ENCODE measurements at places on chromosomes 2 and 18.

DNA sequence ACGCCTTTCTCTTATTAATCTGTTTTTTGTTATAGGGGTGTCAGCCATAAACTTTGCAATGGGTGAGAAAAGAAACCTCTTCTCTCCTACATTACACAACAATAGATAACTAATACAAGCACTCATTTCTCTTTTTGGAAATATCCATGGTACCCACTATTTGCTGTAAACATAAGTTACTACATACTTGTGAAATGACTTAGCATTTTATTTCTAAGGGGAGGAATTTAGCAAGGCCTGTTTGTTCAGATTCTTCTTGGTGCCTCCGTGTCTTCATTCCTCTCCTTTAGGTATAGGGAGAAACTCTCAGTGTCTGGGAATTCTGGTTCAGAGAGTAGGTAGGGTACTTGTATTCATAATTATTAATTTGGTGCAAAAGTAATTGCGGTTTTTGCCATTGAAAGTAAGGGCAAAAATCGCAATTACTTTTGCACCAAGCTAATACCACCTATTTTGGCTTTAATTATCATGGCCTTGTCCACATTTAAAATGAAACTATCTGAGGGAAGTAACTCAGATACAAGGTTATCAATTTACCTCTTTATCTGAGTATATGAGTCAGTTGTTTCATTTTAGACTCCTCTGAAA, 134.8 kb downstream of the MREG start:
- DNase-seq = no peak

DNA sequence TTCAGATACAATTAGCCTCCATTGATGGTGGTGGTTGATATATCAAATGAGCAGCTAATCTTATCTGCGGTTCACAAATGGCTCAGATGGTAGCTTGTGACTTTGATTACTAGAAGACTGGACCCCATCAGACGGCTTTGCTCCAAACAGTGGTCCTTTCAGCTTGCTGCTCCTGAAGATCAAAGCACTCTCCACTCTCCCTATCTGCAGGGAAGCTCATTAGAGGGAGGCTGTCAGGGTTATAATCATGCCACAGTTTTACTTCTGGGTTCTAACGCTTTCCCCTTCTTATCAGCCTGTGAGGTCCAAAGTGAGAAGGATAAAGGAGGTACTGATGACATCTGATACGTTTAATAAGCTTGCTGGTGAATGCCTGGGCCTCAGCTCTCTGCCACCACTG, 247.1 kb upstream of the NT5C1B start:
- DNase-seq = no peak

DNA sequence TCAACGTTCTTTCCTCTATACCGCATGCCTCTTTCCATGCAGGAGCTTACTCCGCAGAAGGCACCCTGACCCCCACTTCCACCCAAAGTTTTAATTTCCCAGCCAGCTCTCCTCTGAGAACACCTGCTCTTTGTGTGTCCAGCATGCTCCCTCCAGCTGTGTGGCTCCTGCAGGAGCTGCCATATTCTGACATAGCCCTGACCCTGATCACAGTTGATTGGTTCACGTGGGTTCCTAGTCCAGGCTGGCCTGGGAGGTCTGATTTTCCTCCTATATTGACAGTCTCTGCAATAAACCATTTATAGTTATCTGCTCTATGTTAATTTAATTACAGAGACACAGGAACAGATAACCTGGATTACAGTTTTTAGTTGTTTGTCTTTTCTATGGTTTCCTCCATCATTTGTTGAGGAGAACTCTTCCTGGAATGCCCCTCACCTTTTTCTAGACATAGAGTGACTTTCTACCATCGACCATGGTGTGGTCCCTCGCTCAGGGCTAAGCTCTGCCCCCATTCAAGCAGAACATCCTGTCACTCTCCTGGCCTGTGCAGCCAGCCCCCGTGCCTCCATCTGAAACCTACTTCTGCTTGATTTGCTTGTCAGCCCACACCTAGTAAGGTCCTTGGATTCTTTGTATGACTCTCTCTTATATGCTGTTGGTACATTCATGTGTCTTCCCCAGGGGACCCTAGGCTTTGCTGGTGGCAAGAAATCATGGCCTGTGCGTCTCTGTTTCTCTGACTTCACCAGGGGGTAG, 231.5 kb downstream of the LPIN1 start:
- no peak for DNase-seq

DNA sequence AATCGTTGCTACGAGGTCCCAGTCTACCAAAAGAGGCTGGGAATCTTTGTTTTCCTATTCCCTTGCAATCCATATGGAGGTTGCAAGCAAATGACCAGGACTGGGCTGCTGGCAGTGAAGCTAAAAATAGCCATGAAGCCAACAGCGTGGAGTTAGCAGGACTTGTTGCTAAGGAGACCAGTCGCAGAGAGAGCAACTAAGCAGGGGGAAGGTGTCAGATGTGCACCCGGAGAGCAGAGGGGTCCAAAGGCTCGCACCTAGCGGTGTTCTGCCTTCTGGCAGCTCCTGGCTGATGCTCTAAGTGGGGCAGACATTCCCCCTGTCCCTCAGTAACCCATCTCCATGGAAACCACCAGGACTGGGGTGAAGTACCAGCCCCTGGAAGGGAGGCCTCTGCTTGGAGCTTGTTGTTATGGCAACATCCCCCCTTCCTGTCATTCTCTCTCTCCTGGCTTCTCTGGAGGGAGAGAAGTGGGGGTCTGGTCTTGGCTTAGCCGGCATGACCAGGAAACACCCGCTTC, 84.6 kb downstream of the DNMT3A start:
- no peak for DNase-seq

- no peak for DNase-seq
Measured at GRCh38 chr2:64745562-64745961, 91.8 kb upstream of the SERTAD2 start.

DNA sequence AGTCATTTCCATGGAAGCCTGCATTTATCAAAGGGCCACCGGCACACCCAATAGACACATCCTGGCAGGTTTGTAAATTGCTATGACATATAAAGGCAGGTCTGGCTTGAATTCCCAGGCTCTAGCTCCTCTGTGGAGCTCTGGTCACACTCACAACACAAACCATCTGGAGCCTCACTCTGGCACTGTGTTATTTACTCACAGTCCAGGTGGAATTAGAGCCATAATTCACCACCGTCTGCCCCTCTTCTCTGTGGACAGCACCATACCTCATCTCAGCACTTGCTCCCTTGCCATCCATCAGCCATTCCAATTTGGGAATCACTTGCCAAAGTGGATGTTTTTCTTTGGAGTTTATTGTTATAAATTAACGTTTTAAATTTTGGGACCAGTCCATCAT, 84.3 kb upstream of the OSR1 start:
- no peak for DNase-seq

- peak; percentile 81 for DNase-seq
Measured at GRCh38 chr2:200306931-200307723, 634 bp downstream of the SPATS2L start.

DNA sequence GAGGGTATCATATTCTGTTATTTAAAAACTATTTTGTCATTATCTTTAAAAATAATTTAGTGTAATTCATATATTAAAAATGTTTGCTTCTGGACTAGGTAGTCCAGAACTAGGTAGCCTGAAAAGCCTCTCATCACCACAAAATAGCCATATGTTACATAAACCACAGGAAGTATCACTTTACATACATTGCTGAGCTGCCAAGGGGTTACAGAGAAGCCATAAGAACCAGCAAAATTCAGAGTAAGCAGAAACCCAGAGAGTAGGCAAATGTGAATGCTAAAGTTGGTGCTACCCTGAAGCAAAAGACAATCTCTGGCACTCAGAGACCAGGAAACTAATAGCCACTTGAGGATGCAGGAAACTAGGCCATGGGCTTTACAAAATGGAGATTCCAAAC, 60.9 kb downstream of the LOXHD1 start:
- no peak for DNase-seq

GRCh38 chr18:67766930-67767329, 250.4 kb upstream of the DSEL start:
- DNase-seq = no peak

- peak; percentile 72 for DNase-seq
Measured at GRCh38 chr2:152443771-152444170, 108.8 kb downstream of the FMNL2 start.

DNA sequence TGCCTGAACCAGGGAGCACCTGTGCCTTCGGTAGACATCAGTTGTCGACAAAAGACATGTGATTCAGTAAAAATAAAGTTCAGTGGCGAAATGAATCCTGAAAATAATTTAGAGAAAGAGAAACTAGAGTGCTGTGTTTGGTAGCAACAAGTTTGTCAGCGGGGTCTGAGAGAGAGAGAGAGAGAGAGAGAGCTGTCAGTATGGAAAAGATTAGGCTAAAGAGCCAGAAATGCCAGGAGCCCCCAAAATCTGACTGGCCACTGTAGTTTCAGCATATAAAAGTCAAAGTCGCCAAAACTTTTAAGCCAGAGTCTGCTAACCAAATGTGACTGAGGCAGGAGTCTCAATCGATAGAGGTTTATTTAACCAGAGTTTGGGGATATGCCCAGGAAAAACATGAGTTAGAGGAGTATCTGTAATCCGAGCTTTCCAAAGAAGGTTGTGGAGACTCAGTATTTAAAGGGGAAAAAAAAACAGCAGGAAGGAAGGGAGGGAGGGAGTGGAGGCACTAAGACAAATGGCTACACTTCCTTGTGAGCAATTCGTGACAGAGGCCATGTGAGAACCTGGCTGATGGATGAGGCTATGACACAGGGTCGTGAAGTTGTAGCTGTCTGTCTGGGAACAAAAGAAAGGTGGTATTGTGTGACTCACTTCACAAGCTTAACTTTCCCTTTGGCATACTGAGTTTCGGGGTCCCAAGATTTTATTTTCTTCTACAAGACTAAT, 20.5 kb upstream of the GNAL start:
- no peak for DNase-seq

DNA sequence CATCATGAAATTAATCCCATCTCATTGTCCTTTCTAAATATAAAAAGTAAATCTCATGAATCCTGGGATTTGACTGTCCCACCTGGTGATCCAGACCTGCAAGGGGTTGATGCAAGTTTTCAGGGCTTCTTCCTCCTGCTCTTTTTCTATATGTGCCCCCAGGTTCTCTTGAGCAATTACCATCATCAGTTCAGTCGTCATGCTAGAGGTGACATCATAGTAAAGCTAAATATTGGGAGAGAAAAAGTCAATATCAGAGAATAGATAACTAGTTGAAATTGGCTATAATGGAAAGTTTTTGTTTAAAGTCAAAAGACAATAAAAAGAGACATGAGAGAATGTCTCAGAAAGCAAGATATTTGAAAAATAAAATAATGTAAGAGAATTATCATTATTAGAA, 8.3 kb downstream of the MDH1B start:
- no peak for DNase-seq

GRCh38 chr2:1227274-1227900, 185.9 kb upstream of the TPO start:
- no peak for DNase-seq

- peak; percentile 6 for DNase-seq
Measured at GRCh38 chr2:18559531-18560030, 872 bp downstream of the RDH14 start.

- DNase-seq = no peak
Measured at GRCh38 chr2:180604077-180604476, 376.3 kb upstream of the UBE2E3 start.

Measured in right cardiac atrium (tissue), 5 donors.